ENCODE measurements at places on chromosomes 6 and 20. TPM values are rescaled to one million over a fixed set of nuclear protein-coding genes. Genes with fewer than 3 reads are reported as not detected.

- DNase-seq = no peak
These were observed 41.8 kb downstream of the RIPOR3 start for GRCh38 chr20:50649590-50649989.

DNA sequence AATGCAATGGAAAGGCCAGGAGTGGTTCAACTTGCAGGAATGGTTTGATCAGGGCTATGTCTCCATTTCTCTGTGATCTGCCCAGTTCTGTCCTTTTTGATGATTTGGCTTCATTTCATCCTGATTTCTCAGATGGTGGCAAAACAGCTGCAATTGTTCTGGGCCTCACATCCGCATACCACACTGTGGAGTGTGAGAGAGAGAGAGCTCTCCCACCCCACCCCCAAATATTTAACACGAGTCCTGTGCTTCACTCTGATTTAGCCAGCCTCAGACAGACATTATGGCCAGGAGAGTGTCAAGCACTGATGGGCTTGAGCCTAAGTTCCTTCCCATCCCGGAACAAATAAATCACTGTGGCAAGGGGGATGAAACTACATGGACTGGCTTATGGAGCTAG is 284.6 kb downstream of the CDC5L start:
- DNase-seq = no peak

The GJA10 gene
- total RNA-seq = not detected

The UBD gene
- 60.4 TPM for total RNA-seq

The PDYN gene
- not detected for total RNA-seq

GRCh38 chr6:144931172-144932035 is 646.3 kb downstream of the UTRN start:
- no peak for DNase-seq

- no peak for DNase-seq
These were observed 277.6 kb upstream of the RNF217 start for GRCh38 chr6:124684621-124685020.

Data from right lobe of liver (tissue), 6 donors.